ENCODE measurements at places on chromosomes 13 and 19.

DNA sequence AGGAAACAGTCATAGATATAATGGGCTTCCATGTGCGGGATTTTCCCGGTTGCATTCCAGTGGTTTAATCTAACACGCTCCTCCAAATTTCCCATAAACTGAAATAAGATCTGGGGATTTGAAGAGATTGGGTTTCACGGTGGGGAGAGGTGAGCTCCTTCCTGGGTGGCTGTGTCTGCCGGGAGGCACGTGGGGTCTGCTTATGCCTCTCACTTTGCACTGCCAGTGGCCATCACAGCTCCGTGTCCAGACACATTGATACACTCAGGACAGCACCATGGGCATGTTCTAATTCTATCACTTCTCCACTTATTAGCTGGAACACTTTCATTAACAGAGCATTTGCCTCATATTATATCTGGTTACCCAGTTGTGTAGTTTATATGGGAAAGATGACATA, 73.4 kb downstream of the SOX1 start:
- DNase-seq, result no peak

DNA sequence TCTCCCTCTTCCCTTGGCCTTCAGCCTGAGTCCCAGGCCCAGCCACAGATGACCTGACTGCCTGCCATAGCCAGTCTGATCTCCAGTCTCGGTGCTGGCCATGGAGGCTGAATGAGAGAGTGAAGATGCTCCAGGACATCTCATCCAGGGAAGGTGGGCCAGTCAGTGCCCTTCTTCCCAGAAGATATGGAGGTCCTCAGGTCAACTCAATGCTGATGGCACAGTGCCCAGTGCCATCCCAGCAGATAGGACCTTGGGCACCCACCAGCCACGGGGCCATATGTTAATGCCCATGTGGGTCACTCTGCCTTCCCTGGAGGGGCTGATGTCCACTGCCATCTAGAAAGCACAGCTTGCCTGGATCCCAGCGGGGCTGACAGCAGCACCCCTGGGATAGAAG, 7.2 kb downstream of the VSTM2B start:
- DNase-seq, result no peak

DNA sequence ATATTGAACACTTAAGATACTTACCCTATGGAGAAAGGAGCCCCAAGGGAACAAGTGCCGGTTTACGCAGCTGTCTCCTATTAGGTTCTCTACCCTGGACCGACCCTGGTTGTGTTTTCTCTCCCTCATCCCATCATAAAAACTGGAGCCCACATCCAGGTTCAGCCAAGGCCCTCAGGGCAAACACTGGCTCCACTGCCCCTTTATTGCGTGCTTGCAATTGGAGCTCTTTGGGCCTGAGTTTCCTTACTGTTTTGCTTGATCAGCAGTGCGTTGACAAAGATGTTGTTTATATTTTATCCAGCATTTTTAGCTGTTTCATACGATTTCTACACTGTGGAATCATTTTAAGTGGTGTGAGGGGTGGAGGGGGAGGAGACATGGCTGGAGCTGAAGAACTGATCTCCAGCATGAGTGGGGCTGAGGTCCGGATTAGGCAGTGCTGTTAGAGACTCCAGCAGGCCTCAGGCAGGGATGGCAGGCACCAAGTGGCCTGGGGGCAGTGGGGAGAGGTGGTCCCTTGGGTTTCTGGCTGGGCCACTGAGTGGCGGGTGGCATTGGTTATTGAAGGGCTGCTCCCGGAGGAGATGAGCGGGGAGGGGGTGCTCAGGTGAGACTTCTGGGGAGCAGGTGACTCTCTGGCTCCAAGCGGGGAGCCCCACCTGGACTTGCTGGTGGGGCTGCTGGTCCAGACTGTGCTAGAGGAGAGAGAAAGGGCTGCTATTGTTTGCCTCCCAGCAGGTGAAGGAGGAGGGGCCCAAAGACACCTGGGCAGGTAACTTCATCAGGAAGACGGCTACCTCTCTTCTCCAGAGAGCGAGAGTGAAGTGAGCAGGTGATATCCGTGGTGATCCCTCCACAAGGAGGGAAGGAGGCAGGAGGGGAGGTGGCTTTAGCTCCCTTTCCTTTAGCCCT, 62.4 kb upstream of the RNF113B start:
- DNase-seq, result no peak

- no peak for DNase-seq
These were observed 994 bp downstream of the CCDC194 start for GRCh38 chr19:17393002-17393401.

GRCh38 chr13:45623516-45624090, 8.1 kb upstream of the ERICH6B start:
- DNase-seq, result no peak

- no peak for DNase-seq
These were observed 303.5 kb downstream of the TEX29 start for GRCh38 chr13:111623743-111624505.

GRCh38 chr13:50243931-50244330, 228.7 kb downstream of the KCNRG start:
- DNase-seq, result no peak

GRCh38 chr13:107020393-107020792, 452.5 kb upstream of the ARGLU1 start:
- no peak for DNase-seq

- DNase-seq, result no peak
These were observed 13.8 kb downstream of the PAK4 start for GRCh38 chr19:39139305-39139874.

DNA sequence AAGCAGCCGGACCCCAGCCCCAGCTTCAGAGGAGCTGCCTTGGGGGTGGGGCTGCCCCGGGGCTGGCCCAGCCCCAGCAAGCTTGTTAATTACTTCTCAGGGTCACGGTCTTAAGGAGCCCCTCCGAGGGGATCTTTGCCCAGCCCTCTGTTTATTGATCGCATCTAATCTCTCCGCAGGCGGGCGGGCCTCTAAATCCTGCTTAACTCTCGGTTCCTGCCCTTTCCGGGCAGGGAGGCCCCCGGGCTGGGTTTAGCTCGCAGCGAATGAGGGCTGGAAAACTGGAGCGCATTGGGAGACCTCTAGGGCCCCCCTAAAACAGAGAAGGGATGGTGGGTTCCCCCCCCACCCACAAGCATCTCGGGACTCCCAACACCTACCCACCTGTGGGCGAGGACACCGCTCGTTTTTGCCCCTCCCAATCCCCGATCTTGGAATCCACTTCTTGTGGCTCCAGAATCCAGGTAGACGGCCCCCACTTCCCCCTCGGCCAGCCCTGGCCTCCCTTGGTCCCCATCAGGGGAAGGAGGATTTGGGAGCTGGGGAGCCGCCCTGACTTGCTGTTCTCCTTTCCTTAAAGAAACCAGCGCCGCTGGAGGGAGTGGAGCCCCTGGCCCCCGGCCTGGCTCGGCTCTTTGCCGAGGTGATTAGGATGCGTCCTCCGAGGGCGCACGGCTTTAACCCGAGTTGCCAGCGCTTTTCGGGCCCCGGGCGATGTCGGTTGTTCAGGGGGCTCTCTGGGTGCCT, 59.5 kb upstream of the ADGRL1 start:
- DNase-seq, result no peak

DNA sequence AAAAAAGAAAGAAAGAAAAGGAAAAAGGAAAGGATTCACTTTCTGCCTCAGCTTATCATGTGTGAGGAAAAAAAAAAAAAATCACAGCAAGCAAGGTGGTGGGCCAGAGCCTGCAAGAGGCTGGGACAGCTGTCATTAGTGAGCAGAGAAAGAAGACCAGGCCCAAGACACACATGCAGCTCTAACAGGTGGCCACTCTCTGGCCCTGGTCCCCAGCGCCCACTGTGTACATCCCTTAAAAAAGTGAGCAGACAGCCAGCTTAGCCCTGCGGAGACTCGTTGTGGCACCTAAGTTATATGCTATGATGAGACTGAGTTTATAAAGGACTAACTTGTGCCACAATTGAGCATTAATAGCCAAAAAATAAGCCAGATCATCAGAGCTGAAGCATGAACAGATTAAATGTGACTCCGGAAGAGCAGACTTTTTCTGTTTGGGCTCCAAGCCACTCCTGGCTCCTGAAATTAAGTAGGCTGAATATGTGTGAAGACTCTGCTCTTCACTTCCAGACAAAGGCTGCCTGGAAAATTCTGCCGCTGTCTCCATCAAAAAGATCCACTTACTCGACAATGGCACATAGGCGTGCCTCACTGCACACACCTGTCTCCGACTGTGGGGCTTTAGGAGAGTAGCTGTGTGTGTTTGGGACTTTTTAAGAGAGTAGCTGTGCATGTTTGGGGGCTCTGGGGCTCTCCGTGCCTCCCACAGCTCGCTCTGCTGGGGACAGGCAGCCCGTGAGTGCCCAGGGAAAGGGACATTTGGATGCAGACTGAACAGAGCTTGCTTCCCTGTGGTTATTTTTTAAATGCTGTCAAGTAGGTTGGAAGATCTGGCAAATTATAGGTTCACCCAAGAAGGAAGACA, 55.0 kb downstream of the LATS2 start:
- DNase-seq, result no peak

DNA sequence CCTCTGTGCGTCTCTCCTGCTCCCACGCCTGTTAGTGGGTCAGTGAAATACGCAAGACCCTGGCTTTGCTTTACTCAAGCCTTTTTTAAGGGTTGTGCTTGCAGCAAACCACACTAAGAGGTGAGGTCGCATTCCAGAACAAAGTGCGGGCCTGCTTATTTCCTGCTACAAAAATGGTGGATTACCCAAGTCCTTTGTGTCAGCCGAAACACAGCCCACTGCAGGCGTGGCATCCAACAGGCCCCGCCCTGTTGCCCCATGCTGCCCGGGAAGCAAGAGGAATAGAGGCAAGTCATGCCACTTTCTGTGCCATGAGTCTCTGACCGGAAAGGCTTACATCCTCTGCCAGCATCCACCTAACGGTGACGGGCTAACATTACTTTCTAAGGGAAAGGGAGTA, 7.7 kb upstream of the IRS2 start:
- no peak for DNase-seq

DNA sequence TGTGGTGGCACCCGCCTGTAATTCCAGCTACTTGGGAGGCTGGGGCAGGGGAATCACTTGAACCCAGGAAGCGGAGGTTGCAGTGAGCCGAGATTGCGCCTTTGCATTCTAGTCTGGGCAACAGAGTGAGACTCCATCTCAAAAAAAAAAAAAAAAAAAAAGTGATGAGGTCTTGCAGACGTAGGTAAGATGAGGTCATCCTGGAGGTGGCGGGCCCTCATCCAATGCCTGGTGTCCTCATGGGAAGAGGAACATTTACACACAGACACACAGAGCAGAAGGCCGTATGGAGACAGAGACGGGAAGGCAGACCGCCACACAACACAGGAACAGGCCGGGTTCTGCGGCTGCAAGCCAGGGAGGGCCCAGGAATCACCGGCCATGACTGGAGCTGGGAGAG, 4.4 kb downstream of the CACTIN start:
- DNase-seq, result no peak

DNA sequence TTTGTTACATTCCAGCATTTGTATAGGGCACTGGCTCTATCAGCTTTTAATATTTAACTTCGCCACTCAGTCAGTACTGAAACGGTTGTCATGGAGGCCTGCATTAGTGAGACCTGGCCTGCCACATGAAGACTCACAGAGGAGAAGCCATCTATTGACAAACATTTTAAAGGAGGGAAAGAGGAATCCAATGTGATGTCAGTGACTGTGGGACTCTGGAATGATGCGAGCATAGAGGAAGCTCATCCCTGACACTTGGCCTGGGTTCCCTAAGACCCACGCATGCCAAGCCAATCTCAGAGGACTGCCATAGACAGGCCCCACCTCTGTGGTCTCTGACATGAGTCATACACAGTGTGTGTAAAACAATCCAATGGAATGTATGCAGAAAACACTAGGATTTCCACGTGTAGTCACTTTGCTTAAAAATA, 7.9 kb upstream of the DPY19L3 start:
- DNase-seq, result no peak

DNA sequence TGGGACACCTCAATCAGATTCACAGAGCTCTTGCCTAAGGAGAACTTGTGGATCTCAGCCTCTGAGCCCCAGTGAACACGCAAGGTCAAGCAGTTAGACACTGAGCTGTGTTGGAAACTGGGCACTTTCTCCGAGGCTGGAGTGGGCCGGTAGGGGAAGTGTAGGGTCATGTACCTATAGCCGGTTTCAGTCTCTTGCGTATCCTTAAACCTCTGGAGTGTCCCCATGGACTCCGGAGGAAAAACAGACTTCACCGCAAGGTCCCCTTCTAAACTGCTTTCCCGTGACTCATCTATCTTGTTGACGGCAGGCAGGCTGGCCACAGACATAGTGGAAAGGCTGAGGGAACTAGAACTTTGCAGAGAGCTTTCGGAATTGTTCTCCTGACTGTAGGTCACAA, 11.3 kb downstream of the IQCN start:
- DNase-seq, result no peak

DNA sequence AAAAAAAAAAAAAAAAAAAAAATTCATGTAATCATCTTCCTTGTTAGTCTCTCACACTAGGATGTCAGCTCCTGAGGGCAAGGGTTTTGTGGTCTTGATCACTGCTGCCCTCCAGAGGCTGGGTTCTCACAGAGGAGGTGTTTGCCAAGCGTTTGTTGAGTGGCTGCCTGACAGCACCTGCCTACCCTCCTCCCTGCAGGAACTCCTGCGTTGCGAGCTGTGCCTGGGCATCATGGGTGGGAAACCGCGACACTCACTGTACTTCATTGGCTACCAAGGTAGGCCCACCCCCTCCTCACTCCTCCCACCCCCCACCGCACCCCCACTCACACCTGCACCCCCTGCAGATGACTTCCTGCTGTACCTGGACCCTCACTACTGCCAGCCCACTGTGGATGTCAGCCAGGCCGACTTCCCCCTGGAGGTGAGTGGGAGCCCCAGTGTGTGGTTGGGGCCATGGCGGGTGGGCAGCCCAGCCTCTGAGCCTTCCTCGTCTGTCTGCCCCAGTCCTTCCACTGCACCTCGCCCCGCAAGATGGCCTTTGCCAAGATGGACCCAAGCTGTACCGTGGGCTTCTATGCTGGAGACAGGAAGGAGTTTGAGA, 8.1 kb downstream of the ATG4D start:
- no peak for DNase-seq

- DNase-seq, result no peak
These were observed 27.2 kb upstream of the KCTD4 start for GRCh38 chr13:45228002-45228401.

DNA sequence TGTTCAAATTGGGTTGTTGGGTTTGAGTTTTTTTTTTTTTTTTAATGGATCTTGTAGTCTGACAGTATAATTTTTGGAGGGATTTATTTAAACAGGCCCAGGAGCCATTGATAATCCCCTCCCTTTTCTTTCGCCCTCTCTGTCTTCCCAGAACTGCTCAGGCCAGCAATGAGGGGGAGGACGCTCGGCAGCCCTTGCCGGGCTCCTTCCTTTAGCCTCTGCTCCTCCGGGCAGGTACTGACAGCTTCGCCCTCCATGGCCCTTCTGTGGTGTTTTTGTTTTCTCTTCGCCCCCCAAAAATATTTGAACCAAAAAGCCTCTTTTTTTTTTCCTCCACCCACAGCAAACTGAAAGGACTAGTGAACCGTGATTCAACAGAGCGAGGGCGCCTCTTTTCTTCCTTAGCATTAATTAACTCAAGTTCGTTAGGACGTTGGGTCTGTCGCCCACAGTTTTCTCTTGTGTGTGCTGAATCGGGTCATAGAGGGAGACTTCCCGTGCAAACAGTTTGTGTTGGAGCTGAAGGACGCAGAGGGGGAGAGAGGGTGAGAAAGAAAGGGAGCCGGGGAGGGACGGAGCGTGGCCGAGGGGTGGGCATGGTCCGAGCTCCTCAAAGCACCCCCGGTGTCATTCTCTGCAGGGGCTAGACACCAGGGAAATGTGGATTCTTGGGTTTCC, 21.5 kb downstream of the NFIX start:
- no peak for DNase-seq

- DNase-seq, result no peak
These were observed 621.9 kb upstream of the SPRY2 start for GRCh38 chr13:80962855-80963254.

GRCh38 chr19:18023622-18024251, 15.8 kb downstream of the ARRDC2 start:
- DNase-seq, result peak; percentile 58
